ENCODE measurements at places on chromosomes 13 and 19.

- peak; percentile 71 for DNase-seq
Observed at GRCh38 chr19:19105365-19106055, 32.8 kb downstream of the TMEM161A start.

DNA sequence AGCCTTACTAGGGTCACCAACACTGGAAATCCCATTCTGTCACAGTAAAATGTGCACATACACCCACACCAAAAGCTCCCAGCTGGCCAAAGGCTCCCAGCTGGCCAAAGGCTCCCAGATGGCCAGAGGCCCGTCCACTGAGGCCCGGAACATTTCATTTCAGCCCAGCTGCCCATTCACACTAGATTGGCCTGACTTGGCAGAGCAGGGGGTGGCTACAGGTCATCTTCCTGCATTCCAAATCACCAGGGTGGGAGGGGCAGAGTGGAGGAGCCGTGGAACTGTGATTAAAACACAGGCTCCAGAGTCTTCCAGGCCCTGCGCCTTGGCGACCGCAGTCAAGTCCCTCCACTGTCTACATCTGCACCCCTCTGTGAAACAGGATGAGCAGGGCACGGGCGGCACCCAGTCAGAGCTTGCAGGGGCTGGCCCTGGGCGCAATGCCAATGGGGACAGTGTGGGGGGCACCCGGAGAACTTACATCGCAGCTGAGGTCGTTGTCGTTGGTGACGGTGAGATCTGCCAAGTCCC, 10.1 kb upstream of the PRKD2 start:
- no peak for DNase-seq

DNA sequence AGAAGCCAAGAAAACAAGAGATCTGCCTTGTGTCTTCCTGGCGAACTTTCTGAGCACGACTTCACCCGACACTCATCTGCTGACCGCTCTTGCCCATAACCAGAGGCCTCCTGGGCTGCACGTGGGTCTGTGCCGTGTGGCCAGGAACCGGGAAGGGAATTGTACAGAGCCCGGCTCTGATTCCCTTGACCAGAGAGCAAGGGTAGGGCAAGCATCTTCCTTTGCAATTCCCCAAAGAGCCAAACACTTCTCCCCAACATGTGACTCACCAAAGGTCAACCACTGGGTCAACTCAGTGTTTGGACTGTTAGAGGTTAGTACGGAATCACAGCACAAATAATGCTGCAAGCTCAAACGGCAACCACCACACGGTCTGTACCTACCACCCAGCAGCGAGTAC, 48.9 kb downstream of the KLF2 start:
- peak; percentile 19 for DNase-seq

DNA sequence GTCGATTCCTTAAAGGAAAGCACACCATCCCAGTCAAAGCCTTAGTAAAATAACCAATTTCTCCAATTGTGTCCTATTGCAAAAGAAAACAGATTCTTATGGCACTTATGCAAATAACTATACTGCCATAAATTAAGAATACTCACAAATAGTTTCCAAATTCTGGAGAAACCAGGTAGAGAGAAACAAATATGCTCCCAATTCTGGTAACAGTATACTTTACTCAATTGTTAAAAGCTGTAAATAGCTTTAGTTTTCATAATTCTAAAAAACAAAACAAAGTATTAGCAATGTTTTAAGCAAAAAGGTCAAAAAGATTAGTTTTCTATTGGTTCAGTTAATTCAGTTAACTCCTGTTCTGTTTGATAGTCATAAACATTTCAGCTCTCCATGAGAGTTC, 18.2 kb upstream of the UBAC2 start:
- DNase-seq, result no peak

- no peak for DNase-seq
Observed at GRCh38 chr13:113656003-113656588, 1.9 kb downstream of the ATP4B start.

DNA sequence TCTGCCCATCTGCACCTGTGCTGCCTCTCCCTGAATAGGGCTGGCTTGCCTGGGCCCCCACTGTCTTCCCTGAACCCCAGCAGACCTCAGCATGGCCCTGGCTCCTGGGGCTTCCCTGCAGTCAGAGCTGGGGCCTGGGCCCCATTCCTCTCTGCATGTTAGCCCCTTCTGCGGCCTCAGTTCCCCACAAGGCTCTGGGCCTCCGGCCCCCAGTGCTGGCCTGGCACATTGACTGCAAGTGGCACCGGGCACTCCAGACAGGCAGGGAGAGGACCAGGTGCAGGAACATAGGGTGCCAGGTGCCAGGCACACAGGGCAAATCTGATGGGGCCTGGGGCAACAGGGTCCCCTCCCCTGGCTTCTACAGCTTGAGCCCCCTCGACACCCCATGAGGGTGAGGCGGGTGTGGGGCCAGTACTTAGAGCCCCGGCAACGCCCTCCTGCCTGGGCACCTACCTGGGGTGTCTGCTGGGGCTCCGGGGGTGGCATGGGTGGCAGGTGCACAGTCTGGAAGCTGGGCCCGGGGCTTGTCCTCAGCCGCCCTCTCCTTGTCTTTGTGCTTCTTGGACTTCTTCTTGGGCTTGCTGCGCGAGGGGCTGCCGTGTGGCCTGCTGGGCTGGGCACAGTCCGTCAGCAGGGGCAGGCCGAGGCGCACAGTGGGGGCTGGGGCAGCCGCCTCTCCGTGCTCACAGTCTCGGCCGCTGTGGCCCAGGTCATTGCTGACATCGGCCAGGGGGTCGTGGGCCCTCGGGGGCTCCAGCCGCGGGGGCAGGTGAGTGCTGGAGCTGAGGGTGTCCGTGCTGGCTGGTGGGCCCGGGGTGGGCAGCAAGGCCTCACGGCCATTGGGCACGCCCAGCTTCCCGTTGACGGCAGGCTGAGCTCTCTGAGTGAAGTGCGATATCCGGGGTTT, 12.3 kb upstream of the ISYNA1 start:
- DNase-seq, result no peak

- DNase-seq, result no peak
Observed at GRCh38 chr19:35306473-35307246, 14.7 kb downstream of the MAG start.

DNA sequence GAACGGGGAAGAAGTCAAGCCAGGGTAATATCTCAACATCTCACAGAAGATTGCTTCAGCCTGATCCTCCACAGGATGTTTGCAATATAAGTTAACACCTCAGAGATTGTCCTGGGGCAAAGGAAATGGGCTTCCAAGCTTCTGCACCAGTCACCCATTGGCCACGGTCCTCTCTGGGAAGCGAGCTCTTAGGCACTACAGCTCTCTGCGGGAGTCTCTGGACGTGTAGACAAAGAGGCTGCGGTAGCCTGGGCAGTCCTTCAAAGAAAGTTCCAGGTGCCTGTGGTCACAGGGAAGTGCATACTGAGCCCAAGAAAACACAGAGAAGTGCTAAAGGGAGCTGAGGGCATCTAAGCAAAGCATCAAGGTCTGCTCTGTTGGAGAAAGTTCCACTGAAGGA, 805.7 kb downstream of the DIAPH3 start:
- DNase-seq, result no peak

DNA sequence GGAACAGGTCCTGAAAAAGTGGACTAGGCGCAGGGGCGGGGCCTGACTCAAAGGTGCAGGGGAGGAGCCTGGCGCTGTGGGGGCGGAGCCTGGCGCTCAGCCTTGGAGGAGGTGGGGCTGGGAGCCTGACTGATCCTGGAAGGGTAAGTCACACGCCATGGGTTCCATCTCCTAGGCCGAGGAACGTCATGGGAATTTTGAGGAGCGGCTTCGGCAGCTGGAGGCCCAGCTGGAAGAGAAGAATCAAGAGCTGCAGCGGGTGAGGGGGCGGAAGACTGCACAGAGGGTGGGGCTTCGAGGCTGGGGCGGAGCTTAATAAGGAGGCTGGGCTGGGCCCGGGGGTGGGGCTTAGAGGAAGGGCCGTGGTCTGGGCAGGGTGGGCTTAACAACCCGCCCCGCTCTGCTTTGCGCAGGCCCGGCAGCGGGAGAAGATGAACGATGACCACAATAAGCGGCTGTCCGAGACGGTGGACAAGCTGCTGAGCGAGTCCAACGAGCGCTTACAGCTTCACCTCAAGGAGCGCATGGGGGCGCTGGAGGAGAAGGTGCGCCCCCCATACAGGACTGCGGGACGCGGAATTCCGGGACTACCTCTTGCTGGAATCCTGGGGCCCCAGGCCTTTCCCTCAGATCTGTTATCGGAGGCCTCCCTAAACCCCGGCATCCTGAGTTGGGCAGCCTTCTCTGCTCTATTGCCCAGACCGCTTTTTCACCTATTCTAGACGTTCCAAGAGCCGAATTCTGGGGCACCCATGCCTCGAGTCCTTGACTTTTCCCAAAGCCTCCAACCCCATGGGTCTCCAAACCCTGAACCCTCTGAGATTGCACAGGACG, 14.5 kb downstream of the PPFIA3 start:
- peak; percentile 56 for DNase-seq

- DNase-seq, result no peak
Observed at GRCh38 chr13:41954226-41954625, 6.7 kb downstream of the VWA8 start.

GRCh38 chr19:21566073-21566472, 60.7 kb downstream of the ZNF429 start:
- DNase-seq, result no peak

All from fibroblast of skin of right biceps (primary cell).